HT1080 (cell line): ENCODE measurements at places on chromosomes 7 and 10.

DNA sequence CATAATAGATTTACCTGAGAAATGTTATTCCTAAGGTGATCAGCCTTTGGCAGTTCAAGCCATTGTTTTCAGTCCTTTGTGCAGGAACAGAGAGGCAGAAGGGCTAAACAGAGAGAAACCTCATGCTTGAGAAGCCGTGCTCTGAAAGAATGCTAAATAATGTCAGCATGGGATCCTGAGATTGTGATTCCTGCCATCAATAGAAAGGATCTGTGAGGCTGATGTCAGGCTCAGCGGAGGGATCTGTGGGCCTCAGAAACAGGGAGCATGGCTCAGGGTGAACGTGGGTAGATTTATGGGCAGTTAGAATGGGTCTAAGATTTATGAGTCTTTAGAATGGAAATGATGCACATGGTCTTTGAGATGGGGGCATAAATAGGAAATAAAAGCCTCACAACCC lies 439.2 kb upstream of the IGFBP3 start:
- DNase-seq = no peak

- no peak for DNase-seq
Observed at GRCh38 chr10:48574322-48574796, 30.5 kb downstream of the ARHGAP22 start.

DNA sequence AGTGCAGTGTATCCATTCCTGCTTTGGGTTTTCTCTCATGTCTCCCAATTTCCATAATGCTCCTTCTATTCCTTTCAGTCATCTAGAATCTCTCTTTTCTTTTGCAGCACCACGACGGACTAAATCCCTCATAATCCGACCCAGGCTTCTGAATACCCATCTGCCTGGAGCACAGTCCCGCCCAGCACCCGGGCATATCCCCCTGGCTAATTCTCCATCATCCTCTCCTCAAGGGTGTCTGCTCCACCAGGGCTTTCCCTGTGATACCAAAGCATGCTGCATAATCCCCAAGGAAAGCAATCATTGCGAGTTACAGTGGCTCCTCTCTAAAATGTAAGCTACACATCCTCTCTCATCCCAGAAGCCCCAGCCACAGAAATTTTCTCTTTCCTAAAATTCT lies 321.9 kb downstream of the CCDC3 start:
- DNase-seq = no peak

DNA sequence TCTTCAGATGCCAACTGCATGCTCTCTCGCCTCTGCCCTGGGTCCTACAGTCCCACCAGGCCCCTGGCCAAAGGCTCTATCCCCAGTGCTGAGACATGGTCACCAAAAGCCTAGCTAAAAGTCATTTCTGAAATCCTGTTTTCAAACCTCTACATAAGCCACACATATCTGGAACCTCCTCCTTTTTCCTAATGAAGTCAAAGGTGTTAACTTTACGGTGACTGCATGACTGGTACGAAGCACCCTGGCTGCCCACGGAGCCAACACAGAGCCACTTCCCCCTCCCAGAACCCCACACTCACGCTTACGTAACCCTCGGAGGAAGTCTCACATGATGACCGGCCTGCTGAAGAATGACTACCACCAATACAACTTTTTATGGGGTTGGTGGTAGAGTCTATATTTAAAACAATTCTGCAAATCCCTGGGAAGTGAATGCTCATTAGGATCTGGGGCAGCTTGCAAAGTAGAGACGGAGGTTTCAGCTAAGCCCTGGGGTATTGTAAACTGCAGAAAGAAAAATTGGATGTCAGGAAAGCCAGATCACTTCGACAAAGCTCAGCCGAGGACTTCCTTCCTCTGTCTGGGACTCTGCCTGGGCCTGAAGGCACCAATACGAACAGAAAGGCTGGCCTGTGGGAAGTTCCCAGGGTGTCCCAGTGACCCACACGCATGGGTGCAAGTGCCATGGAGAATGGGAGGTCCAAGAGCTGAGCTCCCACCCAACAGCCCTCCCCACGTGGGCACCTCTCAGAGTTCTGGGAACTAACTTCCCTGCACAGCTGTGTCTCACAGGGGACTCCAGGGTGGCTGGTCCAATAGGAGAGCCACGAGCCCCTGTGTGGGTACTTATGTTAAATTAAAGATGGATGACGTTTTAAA lies 50.7 kb downstream of the PDGFA start:
- DNase-seq = peak; percentile 41

DNA sequence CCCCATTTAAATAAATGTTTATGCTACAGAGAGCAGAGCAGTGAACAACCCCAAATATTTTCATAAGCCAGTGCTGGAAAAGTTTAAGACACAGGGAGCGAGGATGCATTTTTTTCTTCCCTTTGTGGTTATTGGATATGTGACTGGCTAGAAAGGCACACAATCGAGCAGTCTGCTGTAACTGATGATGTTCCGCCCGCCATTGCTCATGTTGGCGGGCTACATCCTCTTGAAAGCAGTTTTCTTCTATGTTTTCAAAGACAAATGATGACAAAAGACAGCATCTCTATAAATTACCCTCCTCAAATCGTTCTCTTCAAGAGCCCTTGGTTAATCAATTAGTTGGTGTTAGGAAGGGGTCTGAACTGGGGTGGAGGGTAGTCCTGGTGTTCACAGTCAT lies 269.8 kb downstream of the SKAP2 start:
- DNase-seq = no peak

GRCh38 chr10:32937911-32938424 lies 20.1 kb downstream of the ITGB1 start:
- DNase-seq = no peak

GRCh38 chr10:93277360-93277759 lies 203.7 kb downstream of the CYP26A1 start:
- no peak for DNase-seq

DNA sequence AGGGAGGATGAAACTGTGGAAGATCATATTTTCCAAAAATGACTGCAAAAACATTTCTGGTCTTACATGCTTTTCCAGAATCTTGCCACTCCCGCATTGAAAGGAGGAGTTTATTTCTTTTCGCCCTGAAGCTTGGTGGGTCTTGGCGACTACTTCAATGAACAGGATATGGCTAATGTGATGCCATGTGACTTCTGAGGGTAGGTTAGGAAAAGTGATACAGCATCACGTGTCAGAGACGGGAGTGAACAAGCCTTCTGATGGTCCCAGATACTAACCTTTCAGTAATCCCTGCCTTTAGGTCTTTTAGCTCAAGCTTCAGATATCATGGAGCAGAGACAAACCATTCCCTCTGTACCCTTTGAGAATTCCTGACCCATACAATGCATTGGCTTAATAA lies 192.2 kb upstream of the HPS1 start:
- DNase-seq = peak; percentile 51

GRCh38 chr10:46291817-46292572 lies 5.2 kb downstream of the ANTXRL start:
- DNase-seq = no peak

GRCh38 chr10:95813054-95813685 lies 57.2 kb downstream of the ENTPD1 start:
- no peak for DNase-seq

GRCh38 chr10:12195281-12195602 lies 449 bp downstream of the NUDT5 start:
- no peak for DNase-seq

DNA sequence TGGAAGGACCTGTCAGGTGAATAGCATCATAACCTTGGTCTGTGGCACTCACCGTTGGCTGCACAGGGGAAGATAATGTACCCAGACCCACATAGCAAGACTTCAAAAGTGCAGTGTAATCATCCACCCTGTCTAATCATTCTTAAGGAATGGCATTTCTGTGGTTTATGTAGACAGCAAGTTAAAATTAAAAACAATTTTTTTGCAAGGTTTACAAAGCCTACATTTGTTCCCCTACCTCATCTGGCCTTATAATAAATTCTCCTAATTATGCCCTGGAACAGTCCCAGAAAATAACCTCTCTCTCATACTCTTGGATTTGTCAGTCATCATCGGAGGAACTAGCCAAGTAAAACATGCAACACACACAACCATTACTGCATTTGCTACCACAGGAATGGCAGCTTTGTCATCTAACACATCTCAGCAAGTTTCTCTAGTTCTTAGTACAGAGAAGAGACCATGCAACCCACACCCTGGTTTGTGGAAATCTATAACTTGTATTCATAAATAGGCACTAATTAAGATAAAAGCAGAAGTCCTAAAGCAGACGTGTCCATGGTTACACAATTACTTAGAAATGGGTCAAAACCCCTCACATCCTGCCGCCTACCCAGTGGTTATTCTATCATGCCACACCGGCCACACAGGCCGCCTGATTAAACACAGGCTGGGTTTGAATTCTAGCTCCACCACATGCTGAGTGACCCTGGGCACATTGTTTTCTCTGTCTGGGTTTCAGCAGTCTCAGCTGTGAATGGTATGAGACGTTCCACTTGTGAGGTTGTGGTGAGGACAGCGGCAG lies 19.1 kb downstream of the ABLIM1 start:
- DNase-seq = peak; percentile 53

DNA sequence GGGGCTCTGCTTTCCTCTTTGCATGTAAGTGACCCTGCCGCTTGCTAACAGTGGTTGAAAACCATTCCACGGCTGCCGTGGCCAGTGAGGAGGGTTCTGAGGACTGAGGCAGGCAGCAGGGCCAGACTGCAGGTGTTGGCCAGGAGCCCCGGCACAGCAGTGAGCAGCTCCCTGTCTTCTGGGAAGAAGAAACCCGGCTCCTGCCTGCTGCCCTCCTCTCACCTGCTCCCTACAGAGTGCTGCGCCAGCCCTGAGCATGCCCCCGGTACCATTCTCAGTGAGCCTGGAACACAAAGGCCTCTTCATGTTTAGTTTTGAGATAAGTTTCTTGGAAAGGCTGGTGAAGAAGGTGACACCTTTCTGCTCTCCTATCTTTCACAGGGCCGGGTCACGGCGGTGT lies 199.9 kb downstream of the TAX1BP1 start:
- DNase-seq = no peak

- DNase-seq = no peak
Observed at GRCh38 chr7:64879800-64880199, 23.3 kb upstream of the ZNF273 start.

DNA sequence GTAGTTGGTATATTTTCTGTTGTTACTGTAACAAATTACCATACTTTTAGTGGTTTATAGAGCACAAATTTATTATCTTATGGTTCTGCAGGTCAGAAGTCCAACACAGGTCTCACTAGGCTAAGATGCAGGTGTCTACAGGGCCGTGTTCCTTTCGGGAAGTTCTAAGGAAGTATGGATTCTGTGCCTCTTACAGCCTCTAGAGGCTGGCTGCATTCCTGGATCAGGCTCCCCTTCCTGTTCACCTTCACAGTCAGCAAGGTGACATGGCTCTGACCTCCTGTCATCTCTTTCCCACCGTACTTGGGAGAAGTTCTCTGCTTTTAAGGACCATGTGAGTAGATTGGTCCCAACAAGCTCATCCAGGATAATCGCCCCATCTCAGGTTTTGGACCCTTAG lies 37.3 kb downstream of the BMPR1A start:
- DNase-seq = no peak

DNA sequence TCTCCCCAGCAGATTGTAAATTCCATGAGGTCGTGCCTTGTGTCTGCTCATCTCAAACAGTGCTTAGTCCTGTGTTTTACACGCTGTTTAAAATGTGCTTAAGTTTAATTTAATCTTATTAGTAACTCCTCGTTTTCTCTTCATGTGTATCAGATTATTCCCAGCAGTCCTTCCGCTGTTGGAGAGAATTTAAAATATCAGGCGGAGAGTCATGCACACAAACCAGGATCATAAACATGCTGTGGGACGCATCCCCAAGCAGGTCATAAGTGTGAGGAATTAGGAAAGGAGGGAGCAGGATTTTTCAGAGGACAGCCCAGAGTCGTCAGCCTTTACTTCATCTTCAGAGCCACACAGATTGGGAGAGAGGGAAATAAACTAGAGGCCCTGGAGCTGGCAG lies 4.2 kb upstream of the SORBS1 start:
- no peak for DNase-seq

- no peak for DNase-seq
Observed at GRCh38 chr10:128823201-128823600, 643.8 kb upstream of the MGMT start.

- DNase-seq = no peak
Observed at GRCh38 chr10:57362811-57363210, 904.9 kb downstream of the IPMK start.

DNA sequence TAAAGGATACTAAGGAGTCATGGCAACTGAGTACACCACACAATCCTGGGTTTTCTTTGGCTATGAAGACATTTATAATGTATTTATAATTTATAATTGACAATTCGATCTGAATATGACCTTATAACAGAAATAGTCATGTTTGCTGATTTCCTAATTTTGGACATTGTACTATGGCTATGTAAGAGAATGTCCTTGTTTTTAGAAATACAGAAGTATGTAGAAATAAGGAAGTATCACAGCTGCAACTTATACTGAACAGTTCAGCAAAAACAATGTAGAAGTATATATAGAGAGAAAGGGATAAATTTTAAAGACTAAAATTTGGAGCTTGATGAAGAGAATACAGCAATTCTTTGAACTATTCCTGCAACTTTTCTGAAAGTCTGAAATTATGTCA lies 32.6 kb downstream of the PRLHR start:
- no peak for DNase-seq

DNA sequence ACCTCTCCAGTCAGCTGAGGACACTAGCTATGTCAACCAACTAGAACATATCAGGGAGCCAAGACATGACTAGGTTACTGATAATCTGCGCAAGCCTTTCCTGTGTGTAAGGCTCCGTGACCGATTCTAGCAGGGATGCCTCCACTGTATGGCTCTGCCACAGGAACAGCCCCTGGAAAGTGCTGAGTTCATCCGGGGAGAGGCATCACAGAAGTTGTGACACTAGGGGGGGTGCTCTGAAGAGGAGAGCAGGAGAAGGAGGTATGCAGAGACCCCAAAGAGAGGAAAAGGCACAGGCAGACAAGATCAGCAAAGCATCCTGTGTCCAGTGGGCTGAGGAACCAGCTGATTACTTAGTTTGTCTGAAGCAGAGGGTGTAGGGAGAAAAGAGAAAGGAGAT lies 13.5 kb downstream of the UPP1 start:
- DNase-seq = no peak

DNA sequence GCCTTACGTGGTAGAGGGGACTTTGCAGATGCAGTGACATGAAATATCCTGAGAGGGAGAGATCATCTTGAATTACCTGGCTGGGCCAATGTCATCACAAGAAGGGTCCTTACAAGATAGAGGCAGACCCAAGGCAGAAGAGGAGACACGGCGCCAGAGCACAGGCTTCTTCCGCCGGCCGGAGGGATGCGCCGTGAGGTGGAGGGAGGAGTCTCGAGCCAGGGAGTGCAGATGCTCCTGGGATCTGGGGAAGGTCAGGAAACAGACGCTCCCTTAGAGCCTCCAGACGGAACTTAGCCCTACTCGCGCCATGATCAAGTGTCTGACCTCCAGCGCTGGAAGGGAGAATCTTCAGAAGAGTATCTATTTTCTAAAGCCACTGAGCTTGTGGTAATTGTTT lies 304.8 kb downstream of the GLRX3 start:
- no peak for DNase-seq

DNA sequence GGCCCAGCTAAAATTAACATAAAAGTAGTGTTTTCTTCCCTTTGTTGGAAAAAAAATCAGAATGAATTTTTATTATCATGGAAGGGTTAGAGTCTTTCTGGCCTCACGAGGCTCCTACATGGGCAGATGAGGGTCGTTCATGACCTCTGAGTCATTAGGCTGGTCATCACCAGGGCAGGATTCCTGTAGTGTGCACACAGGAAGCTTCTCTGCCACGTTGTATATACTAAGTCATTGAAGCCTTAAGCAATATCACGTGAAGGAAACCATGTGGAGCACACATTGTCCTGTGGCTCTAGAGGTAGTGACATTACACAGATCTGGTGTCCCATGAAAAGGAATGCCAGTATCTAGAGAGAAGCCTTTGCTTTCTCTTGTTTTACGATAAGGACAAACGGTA lies 84.7 kb upstream of the C1QL3 start:
- DNase-seq = peak; percentile 63

GRCh38 chr7:158497627-158498026 lies 90.0 kb downstream of the PTPRN2 start:
- no peak for DNase-seq
